ENCODE measurements at places on chromosomes 12 and 14.

DNA sequence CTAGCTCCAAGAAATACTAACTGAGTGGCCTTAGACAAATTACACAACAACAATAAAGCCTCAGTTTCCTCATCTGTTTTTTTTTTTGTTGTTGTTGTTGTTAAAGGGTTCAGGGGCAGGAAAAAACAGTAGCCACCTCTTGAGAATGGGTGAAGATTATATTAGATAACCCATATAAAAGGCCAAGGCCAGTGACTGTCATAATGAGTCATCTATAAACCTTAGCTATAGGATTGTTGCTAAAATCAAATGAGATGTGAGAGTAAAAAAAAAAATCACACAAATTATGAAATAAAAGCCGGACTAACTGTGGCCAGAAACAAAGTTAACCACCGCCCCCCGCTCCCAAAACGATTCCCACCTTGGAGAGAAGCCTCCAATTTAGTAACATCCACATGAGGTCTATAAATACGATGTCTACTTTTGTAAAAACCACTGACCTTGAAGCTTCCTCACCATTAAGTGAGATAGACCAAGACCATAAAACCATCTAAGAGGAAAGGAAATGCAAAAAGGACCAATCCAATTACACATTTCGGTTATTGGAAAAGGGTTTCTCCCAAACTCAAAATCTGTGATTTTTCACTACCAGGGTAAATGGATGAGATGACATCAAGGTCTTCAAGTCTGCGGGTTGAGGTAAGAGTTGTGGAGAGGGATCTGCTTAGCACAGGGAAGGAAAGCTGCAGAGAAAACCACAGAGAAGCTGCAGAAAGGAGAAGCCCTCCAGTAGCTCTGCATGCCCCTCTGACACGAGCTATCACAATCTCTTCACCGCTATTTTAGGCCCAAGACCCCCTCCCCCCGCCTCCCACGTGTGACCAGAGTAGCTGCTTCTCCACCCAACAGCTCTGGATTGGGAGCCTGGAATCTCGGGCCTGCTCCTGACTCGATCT, 1.0 kb downstream of the NAA25 start:
- DNase-seq = no peak

DNA sequence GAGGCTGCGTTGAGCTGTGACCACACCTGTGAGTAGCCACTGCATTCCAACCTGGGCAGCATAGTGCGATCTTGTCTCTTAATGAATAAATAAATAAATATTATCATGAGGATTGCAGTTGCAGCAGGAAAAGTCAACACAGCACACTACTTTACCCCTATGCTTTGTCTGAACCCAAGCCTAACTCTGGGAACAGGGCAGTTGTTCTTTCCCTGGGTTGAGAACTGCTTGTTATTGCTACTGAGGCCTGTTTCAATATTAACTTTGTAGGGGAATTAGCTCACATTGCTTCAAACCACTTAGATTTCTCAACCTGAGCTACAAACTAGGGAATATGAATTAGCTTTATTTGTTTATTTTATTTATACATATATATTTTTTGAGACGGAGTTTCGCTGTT, 102.5 kb downstream of the SCN8A start:
- no peak for DNase-seq

DNA sequence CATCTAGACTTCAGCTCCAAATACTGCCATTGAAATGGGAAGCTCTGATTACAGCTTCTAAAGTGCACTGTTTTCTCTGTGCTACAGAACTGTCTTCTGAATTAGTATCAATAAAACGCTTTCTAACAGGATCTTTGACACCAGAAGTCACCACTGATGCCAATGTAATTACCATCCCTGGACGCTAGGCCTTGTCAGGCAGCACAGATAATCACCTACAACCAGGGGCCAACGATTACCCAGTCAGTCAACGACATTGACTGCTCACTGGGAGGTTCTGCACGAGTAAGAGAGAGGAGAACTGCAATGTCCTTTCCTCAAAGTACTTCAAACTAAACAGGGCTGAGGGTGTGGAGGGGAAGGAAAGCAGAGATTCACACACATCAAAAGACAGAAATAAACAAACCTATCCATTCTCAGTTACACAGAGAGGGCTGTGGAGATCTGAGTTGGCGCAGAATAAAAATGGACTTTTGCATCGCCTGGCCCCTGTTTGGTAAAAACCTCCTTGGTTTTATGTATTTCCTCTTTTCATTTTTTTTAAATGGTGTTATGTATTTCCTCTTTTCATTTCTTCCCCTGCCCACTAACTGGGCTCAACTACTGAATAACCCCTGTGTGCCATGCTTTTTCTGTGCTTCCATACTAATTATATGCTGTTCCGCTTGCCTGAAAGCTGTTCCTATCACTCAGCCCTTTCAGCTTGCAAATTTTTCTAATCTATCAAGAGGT, 492.2 kb downstream of the APAF1 start:
- DNase-seq = no peak

DNA sequence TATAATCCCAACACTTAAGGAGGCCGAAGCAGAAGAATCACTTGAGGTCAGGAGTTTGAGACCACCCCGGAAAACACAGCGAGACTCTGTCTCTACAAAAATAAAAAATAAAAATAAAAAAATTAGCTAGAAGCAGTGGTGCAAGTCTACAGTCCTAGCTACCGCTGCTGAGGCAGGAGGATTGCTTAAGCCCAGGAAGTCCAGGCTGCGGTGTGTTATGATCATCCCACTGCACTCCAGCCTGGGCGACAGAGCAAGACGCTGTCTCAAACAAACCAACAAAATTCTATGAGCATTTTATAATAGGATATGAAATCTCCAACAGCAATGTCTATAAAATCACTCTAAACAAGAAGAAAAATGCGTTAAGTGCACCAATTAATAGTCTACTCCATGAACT, 75.3 kb downstream of the PPP1R12A start:
- no peak for DNase-seq

DNA sequence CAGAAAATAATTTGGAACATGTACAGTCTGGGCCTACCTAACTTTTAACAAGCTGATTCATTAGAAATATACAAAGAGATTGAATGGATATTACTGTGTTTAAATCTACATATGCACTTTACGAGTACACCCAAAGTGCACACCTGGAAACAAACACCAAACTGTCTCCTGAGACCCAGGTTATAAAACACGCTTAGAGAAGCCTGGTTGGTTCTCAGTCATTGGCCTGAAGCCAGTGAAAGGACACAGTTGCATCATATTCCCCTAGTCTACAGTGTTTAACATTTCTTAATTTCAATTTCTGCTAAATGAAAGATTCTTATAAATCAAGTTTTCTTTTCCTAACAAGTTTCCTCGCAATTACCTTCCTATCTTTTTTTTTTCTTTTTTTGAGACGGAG, 209.5 kb downstream of the FBXL14 start:
- no peak for DNase-seq

- no peak for DNase-seq
Measured at GRCh38 chr12:57452937-57453509, 2.1 kb upstream of the INHBE start.

DNA sequence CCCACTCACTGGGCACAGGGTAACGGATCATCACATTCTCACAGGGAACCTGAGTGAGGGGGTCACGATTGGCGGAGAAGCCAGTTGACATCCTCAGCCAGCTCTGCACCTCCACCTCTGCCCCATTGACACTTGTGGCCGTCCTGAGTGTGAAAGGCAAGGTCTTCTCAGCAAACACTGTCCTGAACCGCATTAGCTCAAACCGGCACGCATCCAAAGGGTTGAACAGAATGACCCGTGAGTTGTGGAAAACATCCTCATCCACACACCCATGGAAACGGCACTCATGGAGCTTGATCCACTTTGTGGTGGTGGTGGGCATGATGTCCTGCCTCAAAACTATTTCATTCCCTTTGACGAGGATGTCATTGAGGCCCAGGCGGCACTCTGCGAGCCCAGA, 56.3 kb upstream of the GTF2A1 start:
- DNase-seq = no peak

- DNase-seq = no peak
Measured at GRCh38 chr14:34453226-34453625, 8.8 kb downstream of the SPTSSA start.

DNA sequence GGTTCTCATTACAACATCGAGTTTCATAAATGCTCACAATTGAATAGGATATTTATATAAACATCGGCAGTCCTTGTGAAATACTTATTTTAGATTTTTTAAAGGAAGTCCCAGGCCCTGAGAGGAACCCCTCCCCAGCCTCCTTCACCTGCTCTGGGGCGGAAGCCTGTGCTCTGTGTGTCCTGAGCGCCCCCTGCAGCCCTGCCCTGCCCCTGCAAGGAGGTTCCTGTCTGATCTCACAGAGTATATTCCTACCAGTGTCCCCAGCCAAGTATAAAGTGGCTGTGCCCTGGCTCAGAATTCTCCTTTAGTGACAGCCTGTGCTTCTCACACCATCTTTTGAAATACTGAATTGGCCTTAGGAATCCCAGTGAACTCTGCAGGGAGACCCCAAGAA, 659.5 kb downstream of the TMEM121 start:
- DNase-seq = peak; percentile 41

DNA sequence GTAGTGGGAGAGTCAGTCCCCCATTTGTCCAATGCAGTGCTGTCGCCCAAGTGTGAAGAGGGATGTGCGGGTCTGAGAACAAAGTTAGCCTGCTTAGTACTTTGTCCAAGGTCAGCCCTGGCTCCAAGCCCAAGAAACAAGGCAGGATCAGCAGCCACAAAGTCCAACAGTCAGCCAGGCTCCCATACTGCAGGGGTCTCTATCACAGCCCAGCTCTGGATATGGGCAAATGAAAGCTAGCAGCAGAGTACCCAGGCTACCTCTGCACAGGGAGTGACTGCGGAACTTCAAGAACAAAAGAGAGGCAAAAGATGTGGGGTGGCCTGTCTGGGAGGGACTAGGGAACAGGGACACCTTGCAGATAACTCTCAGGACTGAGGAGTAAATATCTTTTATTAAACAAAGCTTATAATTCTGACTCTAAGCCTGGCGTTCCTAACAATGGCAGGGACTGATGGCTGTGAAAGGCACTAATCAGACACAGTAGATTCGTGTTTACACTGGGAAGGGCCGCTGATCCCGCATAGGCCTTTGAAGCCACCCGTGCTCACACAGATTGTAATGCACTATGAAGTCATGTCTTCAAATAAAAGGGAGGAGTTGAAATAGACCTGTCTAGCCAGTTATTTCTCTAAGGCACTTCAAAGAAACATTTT, 91.0 kb upstream of the EEA1 start:
- DNase-seq = no peak

GRCh38 chr12:132624186-132624855, 5.7 kb downstream of the P2RX2 start:
- DNase-seq = no peak

DNA sequence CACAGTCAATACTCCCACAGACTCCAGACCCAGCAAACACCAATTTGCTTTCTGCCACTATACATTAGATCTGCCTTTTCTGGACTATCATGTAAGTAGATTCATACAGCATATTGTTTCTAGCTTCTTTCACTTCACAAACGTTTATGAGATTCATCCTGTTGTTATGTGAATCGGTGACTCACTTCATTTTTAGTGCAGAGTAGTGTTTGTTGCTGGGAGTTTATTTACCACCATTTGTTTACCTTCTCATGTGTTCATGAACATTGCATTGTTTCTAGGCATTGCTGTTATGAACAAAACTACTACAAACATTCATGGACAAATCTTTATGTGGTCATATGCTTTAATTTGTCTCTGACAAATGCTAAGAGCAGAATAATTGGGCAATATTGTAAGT, 807.8 kb upstream of the TMEM132C start:
- no peak for DNase-seq

GRCh38 chr12:53036802-53037201, 13.1 kb upstream of the TNS2 start:
- no peak for DNase-seq

DNA sequence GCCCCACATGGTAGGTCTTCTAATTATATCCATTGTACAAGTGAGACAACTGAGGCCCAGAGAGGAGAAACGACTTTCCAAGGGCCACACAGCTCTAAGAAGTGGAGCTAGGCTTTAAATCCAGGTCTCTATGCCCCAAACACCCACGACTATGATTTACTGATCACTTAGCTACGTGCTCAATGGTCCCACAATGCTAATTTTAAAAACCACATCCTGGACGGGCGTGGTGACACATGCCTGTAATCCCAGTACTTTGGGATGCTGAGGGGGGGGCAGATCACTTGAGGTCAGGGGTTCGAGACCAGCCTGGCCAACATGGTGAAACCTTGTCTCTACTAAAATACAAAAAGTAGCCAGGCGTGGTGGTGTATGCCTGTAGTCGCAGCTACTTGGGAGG, 8.4 kb upstream of the MLEC start:
- no peak for DNase-seq

DNA sequence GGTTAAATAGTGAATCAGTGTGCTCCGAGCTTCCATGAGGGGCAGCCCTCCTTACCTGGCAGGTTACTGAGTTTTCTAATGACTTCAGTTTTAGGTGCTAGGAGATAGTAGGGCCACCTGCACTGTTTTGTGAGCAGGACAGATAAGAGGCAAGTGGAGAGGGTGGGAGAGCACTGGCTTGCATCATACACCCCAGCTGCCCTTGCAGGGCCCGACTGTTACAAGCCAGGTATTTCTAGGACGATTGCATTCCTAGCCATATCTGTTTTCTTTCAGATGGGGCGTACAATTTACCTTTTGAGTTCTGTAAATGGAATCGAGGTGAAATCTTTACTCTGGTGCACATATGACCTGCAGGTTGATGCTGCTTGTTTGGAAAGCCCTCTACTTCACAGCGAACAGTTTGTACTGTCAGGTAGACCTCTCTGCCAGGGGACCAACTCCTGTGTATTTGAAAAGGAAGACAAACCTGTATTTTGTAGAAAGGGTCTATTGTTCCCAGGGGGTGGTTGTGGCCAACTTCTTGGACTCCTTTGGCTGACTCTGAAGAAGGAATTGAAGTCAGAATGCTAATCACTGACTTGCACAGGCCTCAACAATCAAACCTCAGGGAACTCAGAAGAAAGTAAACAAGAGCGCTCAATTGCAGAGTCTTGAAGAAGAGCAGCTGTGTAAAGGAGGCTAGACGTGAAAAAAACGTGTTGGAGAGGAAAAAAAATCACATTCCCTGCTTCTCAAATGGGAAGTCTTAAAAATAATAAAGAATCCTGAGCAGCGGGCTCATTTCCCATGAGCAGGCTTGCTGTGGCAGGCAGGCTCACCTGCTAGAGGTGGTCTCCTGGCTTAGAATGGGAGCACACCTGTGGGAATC, 57.3 kb downstream of the ETV6 start:
- no peak for DNase-seq

GRCh38 chr12:110234331-110234751, 46.7 kb upstream of the ATP2A2 start:
- no peak for DNase-seq

DNA sequence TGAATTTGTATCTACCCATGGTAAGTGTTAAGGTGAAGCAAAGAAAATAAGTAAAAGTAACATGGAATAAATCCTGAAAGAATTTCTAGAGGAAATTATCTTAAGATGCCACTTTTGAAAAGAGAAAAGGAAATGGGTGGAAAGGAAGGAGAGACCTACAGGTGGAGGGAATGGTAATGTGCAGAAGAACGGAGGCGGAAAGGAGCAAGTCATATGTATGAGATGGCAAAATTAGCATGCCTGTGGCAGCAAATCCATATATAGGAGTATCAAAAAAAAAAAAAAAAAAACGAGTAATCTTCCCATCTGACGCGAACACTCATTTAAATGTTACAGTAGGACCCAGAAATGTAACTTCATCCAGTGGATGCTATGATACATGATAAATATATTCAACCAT, 23.0 kb downstream of the OSBPL8 start:
- DNase-seq = no peak
